ENCODE measurements at places on chromosomes 1 and 21.
A peak's percentile ranks its signal among the peaks of the same experiment; 100 is the strongest.

GRCh38 chr1:150302338-150302737, 8.7 kb downstream of the MRPS21 start:
- DNase-seq: no peak

- DNase-seq: no peak
Observed at GRCh38 chr1:235325854-235326253, 2.1 kb downstream of the ARID4B start.

DNA sequence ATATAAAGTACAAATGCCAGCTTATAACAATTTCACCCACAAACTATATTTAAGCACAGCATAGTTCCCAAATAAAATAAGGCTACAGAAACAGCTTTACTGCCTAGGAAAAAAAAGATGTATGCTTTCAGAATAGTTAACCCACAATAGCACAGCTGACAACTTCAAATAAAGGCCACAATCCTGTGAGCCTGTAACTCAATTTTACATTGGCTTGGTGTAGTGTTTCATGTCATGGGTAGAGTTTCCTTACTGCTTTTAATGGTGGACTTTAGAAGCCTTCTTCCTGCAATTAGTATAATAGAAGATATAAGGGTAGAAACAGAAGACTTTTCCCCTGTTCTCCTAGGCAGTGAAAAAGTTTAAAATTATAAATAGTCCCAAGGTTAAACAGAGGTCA, 44.3 kb upstream of the ZC3H11B start:
- DNase-seq: no peak

DNA sequence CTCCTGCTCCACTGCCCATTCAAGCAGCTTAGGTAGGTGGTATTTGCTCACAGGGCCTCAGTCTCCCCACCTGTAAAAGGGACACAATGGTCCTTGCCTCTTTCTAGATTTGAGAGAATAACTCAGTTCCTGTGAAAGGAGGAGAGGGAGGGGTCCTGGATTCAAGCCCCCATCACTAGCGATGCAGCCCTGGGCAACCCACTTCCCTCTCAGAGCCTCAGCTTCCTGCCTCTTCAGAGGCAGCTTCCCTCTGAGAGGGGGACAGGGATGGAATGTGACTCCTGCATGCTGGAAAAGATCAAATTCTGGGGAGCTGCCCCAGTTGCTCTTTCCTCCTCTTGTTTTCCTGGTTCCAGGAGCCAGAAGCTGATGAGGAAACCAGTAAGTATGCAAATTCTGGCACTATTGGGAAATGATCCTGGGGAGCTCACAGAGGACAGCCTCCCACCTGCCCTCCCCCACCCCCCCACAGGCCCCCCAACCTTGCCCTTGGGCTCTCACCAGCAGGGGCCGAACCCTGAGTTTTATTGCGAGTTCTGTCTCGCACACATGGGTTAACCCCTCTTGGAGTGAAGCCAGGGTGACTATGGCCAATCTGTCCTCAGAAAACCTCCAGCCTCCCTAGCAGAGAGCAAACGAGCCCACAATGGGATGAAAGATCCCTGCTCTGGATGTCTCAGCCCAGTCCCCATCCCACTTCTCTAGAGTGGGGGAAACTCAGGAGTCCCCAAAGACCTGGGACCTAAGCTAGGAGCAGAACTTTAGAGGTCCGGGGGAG, 11.7 kb downstream of the ZC3H12A start:
- no peak for DNase-seq

GRCh38 chr1:91879733-91880132, 6.2 kb downstream of the TGFBR3 start:
- DNase-seq: no peak

GRCh38 chr1:232634096-232634495, 4.2 kb upstream of the SIPA1L2 start:
- no peak for DNase-seq

DNA sequence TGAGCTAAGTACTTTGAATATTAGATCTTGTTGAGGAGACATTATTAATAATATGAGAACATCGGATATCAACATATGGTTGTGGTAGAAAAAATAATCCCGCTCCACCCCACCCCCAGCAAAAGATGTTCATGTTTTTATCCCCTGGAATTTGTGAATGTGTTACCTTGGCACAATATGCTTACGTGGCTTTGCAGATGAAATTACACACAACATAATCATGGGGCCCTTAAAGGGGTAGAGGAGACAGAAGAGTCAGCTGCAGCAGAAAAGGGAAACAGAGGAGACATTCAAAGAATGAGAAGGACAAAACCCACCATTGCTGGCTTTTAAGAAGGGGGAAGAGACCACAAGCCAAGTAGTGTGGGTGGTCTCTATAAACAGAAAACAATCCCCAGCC, 104.1 kb downstream of the SEC16B start:
- DNase-seq: no peak

- peak; percentile 41 for DNase-seq
Observed at GRCh38 chr1:76901158-76901767, 34.0 kb downstream of the ST6GALNAC5 start.

GRCh38 chr1:30706528-30706927, 16.9 kb downstream of the MATN1 start:
- no peak for DNase-seq

GRCh38 chr1:58883037-58883887, 99.4 kb upstream of the JUN start:
- peak; percentile 99 for DNase-seq

GRCh38 chr1:184510110-184510509, 123.3 kb downstream of the C1orf21 start:
- DNase-seq: no peak

- no peak for DNase-seq
Observed at GRCh38 chr1:17188889-17189631, 15.9 kb upstream of the PADI1 start.

DNA sequence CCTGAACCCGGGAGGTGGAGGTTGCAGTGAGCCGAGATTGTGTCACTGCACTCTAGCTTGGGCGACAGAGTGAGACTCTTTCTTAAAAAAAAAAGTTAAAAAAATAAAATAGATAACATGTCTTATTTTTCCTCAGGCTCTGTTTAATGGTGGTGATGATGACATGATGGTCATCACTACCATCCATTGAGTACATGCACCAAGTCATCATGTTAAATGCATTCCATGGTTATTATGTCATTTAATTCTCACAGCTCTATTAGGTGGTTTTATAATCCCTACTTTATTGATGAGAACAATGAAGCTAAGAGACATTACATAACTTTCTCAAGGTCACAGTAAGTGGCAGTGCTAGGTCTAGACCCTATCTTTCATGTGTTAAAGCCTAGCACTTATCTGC, 34.4 kb upstream of the MAB21L3 start:
- DNase-seq: no peak

Data from astrocyte of the cerebellum (primary cell).